Stimulated activated naive CD4-positive, alpha-beta T cell treated with Interleukin-2 at 50 U/mL for 16 hours (primary cell): ENCODE measurements at places on chromosomes 12 and 14.

DNA sequence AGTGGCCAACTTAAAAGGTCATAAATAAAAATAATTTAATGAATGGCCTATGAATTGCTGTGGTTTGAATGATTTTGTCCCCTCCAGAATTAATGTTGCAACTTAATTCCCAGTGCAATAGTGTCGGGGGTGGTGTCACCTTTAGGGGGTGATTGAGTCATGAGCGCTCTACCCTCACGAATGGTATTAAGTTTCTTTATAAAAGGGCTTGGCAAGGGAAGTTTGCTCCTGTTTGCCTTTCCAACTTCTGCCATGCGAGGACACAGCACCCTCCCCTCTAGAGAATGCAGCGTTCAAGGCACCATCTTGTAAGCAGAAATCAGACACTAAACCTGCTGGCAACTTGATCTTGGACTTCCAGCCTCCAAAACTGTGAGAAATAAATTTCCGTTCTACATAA is 253.3 kb downstream of the ATXN7L3B start:
- DNase-seq: no peak

DNA sequence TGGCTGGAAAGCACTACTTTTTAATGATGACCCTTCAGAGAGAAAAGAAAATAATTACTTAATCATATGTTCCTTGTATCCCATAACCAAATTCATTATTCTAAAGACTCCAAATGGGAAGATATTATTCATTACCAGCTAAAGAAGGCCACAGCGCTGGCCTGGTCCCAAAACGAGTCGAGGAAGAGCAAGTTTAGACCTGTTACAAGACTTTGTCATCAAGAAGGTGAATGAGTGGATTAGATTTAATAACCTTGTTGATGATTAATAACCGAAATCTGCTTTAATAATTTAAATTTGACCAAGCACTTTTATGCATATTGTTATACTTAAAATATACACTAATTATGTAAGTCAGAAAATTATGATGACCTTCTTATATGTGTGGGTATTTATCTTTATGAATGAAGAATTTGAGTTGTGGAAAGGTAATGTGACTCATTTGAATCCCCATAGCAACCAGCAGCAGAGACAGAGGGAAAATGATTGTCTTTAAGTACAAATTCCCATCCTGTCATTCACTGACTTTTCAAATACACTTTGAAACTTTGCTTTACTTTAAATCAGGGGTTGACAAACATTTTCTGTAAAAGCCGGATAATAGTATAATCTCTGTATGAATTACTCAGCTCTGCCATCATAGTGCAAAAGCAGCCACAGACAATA is 200.3 kb upstream of the NPAS3 start:
- DNase-seq: no peak

GRCh38 chr12:87670448-87670847 is 358.8 kb downstream of the C12orf50 start:
- no peak for DNase-seq

- DNase-seq: no peak
Measured at GRCh38 chr12:83113945-83114344, 427.2 kb downstream of the TMTC2 start.

DNA sequence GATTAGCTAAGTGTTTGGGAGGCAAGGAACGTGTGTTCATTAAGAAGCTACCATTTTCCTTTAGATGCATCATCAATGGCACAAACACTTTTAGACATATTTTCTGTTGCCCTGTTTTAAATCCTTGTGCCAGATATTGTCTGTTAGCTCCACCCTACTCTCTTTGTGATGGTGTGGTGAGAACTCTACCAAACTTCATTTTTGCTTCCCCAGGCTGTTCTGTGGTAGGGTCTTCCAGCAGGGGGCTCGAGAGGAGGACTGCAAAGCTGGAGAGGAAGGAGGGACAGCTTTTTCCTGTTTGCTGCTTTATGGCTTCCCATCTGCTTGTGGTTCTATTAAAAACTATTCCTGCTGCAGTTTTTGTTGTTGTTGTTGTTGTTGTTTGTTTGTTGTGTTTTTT is 23.8 kb upstream of the STRAP start:
- DNase-seq: no peak

GRCh38 chr14:77306851-77307496 is 13.7 kb downstream of the POMT2 start:
- no peak for DNase-seq

DNA sequence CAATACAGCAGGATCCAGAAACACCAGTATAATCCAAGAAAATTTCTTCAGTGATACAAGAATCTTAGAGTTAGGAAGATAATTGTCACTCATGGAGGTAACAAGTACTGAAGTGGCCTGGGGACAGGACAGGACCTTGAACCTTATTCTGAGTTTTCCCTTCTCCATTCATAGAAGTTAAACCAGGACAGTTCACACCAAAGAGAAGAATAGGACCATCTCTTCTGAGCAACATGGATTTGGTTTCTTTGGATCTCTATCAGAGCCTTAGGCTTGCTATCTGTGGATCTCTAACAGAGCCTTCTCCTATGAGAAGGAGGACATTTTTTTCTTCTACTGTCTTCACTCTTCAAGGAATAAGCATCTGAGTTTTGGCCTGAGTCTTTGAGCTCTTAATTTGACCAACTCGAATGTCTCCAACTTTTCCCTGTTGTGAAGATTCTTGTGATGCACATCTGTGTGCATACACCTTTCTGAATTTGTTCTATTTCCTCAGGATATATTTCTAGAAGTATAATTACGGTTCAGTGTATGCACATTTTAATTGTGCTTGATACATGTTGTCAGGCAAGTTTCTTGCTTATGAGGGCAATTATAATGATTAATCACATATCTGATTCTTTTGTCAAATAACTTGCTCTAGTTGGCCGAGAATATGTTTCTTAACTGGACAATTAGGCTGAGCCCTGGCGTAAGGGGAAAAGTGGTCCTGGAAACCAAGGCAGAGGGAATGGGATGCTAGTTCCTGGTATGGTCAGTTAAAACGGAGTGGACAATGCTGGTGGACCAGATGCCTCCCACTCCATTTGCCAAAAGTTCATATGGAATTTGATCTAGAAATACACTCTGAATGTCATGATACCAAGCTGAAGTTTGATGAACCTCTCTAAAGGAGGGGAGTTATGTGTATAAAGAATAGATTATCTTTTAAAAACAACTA is 6.6 kb downstream of the KRT6A start:
- DNase-seq: no peak
